Stimulated activated CD8-positive, alpha-beta memory T cell treated with anti-CD3 and anti-CD28 coated beads, Interleukin-4, amount 100 ng/mL, for 1 hour (primary cell): ENCODE measurements at places on chromosomes 5 and 9.

DNA sequence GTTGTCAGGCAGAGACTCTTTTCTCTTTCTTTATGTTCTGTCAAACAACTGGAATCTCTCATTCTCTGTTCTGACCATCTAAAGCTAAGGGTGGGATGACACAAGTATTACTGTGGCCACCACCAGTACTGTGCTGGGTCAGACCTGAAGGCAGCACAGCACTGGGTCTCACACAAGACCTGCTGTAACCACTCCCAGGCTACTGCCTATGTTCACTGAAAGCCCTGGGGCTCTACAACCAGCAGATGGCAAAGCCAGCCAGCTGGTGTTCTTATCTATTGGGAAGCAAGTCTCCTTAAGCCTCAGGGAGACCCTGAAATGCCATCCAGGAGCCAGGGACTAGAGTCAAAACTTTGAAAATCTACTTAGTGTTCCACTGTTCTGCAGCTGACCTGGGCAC, 189.5 kb downstream of the SLCO4C1 start:
- no peak for DNase-seq

- DNase-seq: no peak
Observed at GRCh38 chr5:160330212-160330611, 17.8 kb upstream of the CCNJL start.

- DNase-seq: peak; percentile 31
Observed at GRCh38 chr5:178204935-178205748, 809 bp downstream of the HNRNPAB start.

GRCh38 chr9:129198319-129199043, 20.4 kb upstream of the IER5L start:
- no peak for DNase-seq

GRCh38 chr5:109688630-109688969, 1.1 kb upstream of the MAN2A1 start:
- DNase-seq: no peak

DNA sequence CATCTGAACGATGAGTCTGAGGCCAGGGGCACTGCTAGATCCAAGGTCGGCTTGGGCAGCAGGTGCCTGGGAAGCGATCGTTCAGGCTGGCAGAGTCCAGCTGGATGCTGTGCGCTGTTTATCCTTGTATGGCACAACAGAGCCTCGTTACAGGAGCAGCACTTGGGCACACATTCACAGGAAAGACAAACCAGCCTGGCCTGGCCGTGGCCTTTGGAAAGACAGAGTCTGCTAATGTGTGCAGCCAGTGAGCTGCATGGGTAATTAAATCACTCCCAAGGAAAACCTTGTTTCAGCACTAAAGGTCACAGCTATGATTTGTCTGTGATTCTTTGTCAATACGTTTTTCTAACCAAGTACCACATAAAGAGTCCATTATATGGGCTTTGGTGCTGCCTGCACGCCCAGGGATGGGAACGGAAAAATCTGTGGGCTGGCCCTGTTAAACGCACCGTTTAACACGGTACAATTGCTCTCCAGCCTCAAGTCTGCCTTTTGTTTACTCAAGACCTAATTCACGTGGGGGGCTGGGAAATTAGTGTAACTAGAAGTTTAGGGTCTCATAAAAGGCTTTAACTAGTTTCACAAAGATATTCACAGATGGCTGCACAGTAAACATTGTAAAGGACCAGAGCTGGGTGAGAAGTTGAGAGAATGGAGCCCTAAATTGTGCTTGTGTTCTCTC, 509.3 kb downstream of the KDM4C start:
- DNase-seq: no peak

GRCh38 chr9:121021301-121021700, 28.8 kb downstream of the C5 start:
- no peak for DNase-seq

DNA sequence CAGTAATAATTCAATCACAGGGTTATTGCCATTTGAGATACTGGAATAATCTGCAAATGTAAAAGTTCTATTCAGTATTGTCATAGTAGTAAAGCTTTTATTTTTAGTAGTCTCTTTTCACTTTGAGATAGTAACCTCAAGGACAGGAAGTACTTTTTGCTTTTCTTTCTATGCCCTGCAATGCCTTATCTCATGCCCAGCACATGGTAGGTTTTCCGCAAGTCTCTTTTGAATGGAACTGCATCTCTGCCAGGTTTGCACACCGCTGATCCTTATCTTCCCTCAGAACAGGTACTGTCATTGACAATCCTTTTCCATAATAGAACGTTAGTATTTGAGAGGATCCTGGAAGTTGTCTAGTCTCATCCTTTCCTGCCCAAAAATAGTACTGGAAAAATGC, 91.8 kb upstream of the IFNK start:
- DNase-seq: no peak

DNA sequence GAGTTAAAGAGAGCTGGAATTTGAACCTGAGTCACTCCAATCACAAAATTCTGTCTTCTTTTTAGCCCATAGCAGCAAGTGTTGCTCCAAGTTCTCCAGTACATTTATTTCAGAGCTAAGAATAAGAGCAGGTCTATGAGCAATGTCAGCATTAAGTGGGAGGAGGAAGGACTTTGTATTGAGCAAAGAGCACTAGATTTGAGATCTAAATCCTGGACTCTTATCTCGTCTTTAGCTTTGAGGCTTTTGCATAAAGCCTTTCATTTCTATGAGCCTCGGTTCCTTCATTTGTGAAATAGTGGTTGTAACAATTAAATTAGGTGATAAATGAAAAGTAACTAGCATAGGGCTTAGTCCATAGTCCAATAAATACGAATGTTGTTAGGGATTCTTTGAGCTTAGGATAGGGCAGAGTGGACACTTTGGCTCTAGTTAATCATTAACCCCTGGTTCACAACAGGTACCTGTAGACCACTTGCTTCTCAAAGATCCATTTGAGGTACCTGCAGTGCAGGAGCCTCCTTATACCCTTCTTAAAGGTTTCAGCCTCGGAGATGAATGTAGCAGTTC, 464.1 kb upstream of the KLF4 start:
- DNase-seq: no peak

DNA sequence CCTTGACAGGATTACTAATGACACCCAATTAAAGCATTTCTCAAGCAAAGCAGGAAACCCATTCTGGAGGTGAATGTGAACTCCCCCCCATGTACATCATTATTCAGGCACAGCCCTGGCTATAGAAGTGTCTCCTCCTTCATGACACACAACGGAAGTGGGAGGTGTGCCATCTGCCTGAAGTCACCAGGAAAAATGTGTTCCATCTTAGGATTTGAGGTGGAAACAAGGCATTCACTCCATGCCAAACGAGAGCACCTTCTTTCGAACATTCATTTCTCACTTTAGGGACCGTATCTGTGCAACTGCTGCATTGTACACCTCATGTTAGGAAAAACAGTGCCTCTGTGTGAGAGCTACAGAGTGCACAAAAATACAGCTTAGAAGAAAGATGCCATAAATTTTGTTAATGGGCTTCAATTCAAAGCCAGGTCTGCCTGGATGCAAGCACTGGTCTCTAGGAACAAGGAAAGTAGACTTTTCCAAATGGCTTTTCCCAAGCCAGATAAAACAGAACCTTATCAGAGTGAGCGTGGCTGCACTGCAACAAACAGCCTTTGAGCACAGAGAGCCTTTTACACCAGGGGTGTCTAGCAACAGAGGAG, 19.4 kb downstream of the GOLM1 start:
- DNase-seq: no peak
